ENCODE measurements at places on chromosomes 1 and 21.
A peak's percentile ranks its signal among the peaks of the same experiment; 100 is the strongest.

DNA sequence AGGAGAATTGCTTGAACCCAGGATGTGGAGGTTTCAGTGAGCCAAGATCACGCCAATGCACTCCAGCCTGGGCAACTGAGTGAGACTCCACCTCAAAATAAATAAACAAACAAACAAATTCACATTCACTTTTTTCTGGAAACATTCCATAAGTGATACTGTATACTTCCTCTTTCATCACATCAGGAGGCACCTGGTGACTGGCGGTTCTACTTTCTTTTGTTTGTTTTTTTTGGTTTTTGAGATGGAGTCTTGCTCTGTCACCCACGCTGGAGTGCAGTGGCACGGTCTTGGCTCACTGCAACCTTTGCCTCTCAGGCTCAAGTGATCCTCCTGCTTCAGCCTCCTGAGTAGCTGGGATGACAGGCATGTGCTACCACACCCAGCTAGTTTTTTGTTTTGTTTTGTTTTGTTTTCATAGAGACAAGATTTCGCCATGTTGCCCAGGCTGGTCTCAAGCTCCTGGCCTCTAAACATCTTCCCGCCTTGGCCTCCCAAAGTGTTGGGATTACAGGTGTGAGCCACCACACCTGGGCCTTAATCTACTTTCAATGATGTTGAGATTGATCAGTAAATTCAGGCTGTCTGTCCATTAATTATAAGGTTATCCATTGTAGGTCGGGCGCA is 10.7 kb downstream of the HAPLN2 start:
- DNase-seq: no peak

DNA sequence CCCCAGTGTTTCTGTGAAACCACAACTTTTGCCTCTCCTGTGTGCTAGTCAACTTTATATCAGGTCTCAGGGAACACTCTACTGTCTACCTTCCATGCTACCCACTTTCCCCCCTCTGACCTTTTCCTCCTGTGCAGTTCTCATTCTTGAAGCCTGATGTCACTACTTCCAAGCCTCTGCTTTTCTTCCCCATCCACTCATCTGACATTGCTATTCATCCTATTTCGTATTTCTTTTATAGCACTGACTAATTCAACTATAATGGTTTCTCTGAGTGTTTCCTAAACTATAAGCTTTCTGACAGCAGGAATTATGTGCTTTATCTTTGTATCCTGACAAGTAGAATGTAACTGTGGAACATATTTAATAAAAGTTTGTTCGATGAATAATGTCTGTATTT is 18.2 kb upstream of the DPH5 start:
- DNase-seq: no peak

DNA sequence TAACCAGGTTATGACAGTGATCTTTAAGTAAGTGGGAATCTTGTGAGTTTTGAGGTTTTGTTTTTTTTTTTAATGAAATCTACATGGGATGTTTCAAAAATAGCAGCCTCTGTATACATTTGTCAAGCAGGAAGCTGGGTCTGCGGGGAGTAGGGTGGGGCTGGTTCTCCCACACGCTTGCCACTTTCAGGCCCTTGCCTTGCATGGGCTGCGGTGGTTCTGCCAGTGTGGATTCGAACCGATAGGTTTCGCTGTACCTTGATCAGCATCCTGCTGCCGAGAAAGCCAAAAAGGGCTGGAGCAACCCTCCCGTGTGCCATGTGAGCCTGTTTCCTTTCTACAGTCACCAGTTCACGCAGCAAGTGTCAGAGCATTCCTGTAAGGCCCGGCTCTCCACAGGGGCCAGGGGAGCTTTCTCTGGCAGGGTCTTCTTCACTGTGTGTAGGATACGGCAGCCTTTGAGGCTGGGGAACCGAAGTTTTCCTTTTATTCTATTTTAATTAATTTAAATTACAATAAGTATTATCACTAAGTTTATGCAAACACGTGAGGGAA is 79.2 kb upstream of the SAMD11 start:
- no peak for DNase-seq

- DNase-seq: no peak
These were observed 3.3 kb downstream of the CDC42SE1 start for GRCh38 chr1:151056149-151056548.

GRCh38 chr1:150420560-150421265 is 56.8 kb downstream of the RPRD2 start:
- DNase-seq: no peak

GRCh38 chr1:39395357-39395831 is 96.0 kb upstream of the BMP8A start:
- no peak for DNase-seq

- no peak for DNase-seq
These were observed 76.0 kb upstream of the PTGFRN start for GRCh38 chr1:116833718-116834117.

- DNase-seq: no peak
These were observed 118.9 kb downstream of the PRDM2 start for GRCh38 chr1:13818926-13819325.

GRCh38 chr1:113369699-113370098 is 20.6 kb upstream of the MAGI3 start:
- no peak for DNase-seq

DNA sequence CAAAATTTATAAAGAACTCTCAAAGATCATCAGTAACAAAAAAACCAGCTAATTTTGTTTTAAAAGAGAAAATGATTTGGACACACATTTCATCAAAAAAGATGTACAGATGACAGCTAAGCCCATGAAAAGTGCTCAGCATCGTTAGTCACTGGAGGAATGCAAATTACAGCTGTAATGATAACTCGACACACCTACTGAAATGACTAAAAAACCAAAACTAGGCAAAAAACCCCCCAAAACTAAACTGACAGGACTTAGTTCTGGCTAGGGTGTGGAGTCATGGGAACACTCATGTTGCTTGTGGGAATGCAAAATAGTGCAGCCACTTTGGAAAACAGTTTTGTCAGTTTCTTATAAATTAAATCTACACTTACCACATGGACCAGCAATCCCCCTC is 59.5 kb downstream of the CNIH3 start:
- DNase-seq: no peak

GRCh38 chr1:206690516-206690915 is 5.8 kb downstream of the MAPKAPK2 start:
- DNase-seq: peak; percentile 51

- DNase-seq: no peak
These were observed 360.1 kb upstream of the PLXNA2 start for GRCh38 chr1:208604295-208604694.

DNA sequence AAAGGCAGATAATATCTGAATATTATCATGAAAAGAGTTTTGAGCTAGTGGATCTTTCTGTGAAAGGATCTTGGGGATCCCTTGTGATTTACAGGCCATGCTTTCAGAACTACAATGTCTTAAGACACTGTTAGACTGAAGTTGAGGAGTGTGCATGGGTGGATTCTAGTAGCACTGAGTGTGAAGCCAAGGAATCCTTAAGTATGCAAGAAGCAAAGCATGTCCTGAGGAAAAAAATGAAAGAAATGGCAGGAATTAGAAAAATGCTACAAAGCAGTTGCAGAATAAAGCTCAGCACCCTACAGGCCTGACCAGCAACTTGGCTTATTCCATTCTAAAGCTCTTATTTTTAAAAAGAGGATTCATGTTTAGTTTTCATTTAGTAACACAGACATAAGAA is 11.9 kb downstream of the STX6 start:
- DNase-seq: no peak

DNA sequence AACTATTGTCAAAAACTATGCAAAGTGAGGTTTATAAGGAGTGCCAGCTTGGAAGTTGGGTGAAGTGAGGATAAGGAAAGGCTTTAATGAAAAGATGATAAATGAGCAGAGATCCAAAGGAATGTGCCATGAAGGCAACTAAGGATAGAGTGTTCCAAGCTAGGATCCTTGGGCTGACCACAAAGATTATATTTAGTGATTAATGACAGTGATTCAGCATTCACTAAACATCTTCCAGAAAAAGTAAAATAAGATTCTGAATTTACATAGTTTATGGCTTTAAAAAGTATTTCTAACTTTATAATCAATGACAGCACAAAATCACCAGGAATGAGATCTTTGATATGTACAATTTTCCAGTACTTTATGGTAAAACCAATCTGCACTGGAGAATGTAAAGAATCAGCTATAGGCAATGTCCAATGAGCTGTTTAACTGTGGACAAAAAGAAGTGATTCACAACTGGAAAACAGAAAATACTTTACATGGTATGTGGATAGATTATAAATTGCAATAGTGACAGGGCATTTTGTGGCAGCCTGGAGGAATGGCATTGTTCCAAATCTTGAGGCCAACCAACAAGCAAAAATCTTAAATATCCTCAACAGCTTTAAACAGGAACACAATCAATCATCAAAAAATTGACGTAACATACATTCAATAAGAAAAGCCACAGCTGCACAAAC is 91.2 kb upstream of the KCTD3 start:
- no peak for DNase-seq

- no peak for DNase-seq
These were observed 81.2 kb downstream of the TOMM20 start for GRCh38 chr1:235047331-235047871.

Measured in right cardiac atrium (tissue), 5 donors.